ENCODE measurements at places on chromosomes 3 and 15.

DNA sequence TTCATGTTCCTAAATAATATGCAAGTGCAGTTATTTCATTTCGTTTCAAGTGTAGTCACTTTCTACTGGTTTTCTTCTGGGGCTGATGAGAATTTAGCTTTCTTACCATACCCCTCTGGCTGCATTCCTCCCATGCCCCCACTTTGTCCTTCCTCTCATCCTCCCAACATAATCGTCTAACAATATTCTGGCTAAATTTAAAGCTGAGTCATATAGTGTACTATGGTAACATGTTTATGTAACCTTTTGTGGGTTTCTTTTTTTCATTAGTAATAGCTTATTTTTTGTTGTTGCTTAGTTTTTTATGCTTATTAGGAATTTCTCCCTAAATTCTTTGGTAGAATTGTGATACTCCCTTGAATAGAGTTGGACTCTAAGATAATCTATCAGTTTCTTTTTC, 30.5 kb downstream of the DUT start:
- no peak for DNase-seq

DNA sequence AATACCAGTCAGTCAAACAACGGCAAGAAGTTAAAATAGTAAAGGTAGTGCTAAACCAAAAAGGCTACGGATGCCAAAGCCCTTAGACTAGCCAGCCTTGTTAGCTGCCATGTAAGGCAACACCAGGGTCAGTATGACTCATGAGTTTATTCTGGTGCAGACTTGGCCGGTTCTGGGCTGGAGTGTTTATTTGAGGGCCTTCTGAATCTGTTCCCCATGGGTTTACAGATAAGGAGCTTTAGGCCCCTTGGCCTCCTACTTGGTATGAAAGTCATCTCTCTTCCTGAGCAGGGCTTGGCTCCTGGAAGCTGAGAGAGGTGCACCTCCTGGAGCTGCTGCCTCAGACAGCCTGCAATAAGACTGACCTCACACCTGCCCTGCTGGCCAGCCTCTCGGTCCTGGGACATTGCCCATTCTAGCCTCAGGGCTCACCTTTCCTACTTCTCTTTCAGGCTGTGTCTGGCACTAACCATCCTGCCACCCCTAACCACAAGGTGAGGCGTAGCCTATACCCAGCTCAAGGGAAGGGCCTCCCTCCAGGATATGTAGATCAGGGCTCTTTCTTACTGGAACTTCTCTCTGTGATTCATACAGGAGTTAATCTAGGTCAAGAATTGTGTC, 10.4 kb upstream of the RTP1 start:
- no peak for DNase-seq

DNA sequence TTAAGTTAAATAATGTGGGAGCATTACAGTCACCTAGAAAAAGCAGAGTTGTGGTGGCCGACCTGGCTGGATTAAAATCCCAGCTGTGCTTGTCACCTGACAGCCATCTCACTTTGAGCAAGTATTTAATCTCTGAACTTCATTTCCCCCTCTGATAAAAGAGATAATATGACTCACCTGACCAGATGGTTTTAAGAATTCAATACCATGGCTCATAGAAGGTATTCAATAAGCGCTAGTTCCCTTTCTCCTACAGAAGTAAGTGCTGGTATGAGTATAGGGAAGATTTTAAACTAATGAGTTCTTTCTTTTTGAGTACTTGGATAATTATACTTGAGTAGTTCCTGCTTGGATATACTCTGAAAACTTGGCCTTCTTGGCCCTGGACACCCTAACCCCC, 325.5 kb downstream of the IL5RA start:
- no peak for DNase-seq

GRCh38 chr15:65920121-65920520, 50.8 kb downstream of the RAB11A start:
- DNase-seq, result no peak

- peak; percentile 49 for DNase-seq
These were observed 69.7 kb upstream of the LINGO1 start for GRCh38 chr15:77702211-77702957.

- no peak for DNase-seq
These were observed 82.0 kb downstream of the SV2B start for GRCh38 chr15:91182101-91182500.

GRCh38 chr15:77874063-77874462, 203.4 kb downstream of the TBC1D2B start:
- no peak for DNase-seq

- DNase-seq, result no peak
These were observed 241.1 kb downstream of the WNT5A start for GRCh38 chr3:55246033-55246432.

DNA sequence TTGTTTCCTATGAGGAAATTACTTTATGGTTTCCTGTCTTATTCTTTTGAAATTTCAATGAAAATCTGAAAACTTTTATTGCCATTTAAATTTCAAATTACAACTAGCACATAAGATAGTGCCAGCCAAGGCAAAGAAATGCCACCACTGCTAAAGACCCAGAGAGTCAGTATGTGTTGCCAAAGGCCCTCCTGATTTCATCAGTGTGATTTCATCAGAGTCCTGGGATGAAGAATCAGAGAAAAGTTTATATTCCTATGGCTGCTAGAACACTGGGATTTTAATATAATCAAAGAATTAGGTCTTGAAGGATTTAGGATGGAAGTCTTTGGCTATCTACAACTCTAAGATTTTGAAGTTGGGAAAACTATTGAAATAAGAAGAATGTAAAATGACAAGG, 434.2 kb upstream of the CCDC54 start:
- DNase-seq, result no peak

DNA sequence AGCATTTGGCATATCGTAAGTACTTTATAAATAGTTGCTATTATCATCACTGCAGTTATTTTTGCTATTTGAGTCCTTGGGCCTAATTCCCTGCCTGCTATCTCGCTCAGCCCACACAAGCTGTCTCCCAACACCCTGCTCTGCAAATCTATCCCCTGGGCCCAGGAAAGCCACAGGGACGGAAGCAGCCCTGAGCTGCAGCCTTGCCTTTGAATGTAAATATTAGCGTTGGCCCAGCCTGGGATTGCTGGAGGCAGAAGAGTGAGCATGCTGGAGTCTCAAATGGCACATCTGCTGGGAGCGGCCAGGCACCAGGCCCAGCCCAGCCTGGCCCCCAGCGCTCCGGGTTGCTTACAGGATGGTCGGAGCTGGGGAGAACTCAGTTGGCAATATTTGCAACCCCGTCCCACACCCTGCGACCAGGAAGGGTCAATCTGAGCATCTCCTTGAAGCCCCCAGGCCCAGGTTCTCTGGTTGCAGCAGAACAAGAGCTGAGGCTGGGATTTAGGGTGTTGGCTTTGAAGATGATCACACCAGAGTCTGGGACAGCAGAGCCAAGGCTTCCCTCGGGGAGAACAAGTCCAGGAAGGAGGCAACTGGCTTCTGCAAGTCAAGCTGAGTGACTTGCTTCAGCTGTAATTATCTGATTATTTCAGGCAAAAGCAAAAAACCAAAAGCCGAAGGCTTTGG, 529.6 kb downstream of the SHQ1 start:
- DNase-seq, result no peak

GRCh38 chr3:100789579-100789978, 80.3 kb downstream of the TFG start:
- no peak for DNase-seq

DNA sequence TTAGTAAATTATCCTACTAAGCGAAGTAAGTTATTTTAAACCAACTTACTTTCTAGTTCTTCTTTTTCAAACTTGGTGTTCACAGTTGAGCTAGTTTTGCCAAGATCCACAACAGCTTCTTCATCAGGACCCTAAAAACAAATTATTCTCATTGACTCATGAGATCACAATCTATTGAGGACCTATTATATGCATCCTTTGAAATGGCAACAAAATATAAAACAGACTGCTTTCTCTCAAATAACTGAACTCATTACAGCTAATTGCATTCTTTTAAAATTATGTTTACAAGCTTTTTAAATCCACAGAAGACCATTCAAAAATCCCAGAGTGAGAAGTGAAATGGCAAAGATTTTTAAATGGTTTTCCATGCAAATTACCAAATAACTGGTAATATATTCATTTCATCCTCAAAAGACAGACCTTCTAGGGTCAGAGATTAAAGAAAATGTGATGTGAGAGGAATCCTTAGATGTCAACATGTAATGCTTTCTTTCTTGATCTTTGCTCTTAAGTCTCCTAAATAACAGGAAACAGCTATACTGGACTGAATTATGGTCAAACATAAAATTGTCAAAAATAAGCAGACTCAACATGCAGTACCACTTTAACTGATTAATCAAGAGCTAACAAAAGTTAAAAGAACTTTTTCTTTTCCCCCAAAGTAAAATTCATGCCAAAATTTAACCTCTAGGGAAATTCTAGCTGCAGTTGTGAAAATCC, 31.7 kb downstream of the SLC4A7 start:
- no peak for DNase-seq

GRCh38 chr15:31051496-31052080, 49.9 kb downstream of the TRPM1 start:
- no peak for DNase-seq

DNA sequence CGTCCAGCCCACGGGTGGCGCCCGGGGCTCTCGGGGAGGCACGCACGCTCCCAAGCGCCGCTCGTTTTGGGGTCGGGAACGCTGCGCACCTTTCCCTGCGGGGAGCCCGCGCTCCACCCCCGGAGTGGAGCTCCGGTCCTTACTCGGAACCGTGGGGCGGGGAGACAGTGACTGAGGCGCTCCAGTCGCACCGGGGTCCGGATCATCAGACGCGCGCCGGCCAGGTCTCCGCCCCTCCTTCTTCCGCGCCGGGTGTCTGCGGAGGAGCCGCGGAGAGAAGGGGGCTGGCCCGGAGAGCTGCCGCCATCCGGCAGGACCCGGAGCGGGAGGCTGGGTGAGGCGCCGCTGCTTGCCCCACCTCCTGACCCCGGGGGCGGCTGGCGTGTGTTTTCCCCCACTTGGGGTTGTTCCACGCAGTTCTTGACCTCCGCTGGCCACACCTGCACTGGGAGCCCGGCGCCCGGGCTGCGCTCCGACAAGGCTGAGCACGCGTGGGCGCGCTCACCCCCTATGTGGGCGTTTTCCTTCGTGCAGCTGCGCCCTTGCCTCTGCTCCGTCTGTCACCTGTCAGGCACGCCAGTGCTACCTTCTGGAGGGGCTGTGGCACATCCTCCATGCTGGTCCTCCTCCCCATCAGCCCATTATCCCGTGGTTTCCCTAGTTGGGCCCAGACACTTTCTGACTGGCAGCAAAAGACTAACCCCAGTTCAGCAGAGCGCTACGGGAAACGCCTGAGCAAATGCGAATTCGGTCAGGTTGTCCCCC, at the start of gene MCF2L2:
TSS of gene MCF2L2 (minus strand) at position 173 of the 765 bp plus-strand sequence. CDS start 642 bp downstream, outside the sequence.
- DNase-seq, result no peak

- DNase-seq, result no peak
These were observed 26.4 kb downstream of the FHIT start for GRCh38 chr3:61224823-61225222.

DNA sequence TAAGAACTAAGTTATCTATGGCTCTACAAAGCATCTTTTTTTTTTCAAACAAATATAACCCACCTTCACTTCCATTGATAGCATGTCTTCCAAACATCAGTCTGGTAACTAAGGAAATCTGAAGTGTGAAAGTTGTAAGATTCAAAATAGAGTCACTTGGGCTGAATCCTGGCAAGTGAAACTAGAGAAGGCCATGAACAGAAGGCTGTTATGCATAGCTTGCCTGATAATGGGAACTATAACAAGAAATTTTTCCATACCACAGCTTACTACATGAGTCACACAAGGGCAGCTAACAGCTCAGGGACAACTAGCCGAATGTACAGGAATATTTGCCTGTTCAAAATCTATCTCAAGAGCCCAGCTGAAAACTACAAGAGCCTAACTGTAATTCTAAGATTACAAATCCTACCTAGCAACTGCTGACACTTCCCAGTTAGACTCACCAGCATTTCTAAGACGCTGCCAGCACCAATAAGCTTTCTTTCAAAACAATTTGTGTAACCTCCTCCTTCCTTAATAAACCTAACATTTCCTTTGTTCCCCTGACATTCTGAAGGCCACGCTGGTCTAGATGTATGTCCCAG, 1066.5 kb downstream of the PLOD2 start:
- no peak for DNase-seq

- DNase-seq, result no peak
These were observed 36.5 kb downstream of the TM4SF18 start for GRCh38 chr3:149296972-149297371.

Data from NT2/D1 (cell line).